ENCODE measurements at places on chromosomes 6 and 20.
A peak's percentile ranks its signal among the peaks of the same experiment; 100 is the strongest.

DNA sequence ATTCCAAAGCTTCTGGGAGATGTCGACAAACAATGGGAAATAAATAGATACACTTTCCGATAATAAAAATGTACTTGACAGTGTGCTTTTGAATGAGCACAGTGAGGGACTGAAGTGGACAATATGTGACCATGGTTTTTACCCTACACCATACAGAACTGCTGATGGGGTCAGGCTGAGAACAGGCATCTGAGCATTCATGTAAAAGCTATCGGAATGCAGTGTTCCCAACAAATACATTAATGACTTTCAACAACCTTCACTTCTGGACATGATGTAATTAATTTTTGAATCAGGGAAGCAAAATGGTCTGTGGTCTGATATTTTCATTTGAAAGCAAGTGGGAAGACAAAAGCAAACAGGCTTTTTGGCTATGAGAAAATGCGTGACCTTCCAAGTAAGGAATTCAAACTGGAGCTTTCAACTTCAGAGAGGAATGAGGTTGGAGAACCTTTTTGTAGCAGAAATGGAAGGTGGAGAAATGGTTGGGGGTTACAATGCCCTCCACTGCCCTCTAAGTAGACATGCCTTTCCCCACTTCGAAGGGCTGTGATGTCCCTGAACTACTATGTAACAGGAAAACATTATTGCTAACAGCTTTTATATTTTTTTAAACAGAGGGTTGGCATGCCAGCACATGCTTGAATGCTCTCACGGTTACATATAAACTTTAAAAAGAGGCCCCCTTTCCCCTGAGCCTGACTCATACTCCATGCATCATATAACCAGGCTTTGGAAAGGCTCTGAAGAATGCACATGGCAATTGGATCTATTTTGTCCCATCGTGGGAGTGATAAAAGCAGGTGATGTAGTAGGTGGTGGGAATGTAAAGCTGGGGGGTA lies 203.5 kb upstream of the CITED2 start:
- DNase-seq: no peak

- peak; percentile 21 for DNase-seq
Measured at GRCh38 chr6:134065706-134066105, 13.3 kb upstream of the SLC2A12 start.

GRCh38 chr6:11367638-11368199 lies 135.3 kb upstream of the NEDD9 start:
- DNase-seq: peak; percentile 55

DNA sequence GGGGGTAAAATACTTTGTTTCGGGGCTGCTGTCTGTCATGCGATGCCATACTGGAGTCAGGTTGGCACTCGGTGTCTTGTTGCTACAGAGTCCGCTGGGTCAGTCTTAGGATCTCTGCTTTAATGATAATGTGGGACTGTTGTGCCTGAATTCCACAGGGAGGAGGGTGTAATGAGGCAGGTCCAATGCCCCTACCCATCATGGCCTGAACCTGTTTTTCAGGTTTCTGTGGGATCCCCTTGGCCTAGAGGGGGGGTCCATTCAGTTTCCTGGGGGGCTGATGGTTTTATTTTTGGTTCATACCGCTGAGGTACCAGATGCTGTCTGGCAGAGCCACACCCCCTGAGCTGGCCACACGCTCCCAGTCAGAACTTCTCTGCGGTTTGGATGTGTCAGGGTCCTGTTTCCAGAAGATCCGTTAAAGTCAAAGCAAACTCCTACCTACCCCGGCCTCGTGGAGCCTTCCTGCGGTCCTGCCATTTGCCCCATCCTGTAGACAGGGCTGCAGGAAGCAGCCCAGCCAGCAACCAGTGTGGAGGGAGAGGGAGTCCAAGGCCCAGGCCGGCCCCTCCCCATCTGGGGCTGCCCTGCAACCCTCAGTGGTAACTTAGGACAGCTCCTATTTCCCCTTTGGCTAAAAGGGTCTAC lies 69.7 kb downstream of the TCP11 start:
- no peak for DNase-seq

DNA sequence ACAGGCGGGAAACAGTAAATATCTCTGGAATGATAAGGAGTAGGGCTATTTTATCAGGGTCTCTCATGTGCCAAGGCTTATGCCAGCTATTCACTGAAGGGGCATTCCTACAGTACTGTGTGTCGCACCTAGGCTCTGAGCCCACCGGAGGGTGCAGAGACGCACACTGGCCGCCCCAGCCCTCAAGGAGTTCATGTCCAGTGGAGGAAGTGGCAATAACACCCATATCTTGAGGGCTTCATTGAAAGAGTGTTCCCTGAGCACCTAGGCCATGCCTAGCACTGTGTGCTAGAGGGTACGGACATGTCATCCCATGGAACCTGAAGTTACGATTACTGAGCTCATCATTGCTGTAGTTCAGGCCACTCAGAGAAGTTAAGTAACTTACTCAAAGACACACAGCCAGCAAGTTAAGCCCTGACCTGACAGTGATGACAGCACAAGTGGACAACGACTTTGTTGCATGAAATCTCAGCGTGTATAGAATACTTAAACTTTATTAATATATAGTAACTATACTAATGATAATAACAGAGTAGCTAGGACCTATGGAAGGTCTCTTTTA lies 8.7 kb downstream of the CCN5 start:
- DNase-seq: no peak

GRCh38 chr6:160963651-160964050 lies 27.9 kb upstream of the MAP3K4 start:
- DNase-seq: no peak

GRCh38 chr6:154367839-154368695 lies 11.5 kb upstream of the IPCEF1 start:
- DNase-seq: no peak

- DNase-seq: no peak
Measured at GRCh38 chr6:124854338-124854922, 107.8 kb upstream of the RNF217 start.

DNA sequence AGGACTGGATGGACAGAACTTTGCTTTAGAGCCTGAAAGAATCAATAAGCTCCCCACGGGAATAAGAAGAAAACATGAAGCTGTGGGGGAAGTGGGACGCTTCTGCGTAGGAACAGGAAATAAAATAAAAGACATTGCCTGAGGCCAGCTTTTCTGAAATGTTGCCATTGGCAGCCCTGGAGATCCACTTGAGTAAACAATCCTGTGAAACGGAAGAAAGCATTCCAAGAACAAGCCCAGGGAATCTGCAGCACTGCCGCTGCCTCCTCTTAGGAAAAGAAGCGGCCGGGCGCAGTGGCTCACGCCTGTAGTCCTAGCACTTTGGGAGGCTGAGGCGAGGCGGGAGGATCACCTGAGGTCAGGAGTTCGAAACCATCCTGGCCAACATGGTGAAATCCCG lies 182.3 kb upstream of the RALGAPA2 start:
- DNase-seq: no peak

DNA sequence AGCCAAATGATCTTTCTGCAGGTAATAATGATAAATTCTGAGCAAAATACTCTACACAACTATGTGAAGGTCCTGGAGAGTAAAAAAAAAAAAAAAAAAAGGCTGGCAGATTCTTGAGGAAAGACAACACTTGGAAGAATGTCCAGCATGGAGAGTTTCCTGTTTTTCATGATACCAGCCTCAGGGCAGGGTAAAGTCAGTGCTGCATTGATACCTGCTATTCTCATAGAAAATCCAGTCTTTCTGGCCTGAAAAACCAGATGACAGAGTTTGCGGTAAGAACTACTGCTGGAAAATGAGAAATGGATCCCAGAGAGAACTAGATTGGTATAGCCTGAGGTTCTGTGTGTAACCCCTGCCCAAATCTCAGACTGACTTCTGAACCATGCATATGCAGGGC lies 89.1 kb downstream of the AFG1L start:
- no peak for DNase-seq

DNA sequence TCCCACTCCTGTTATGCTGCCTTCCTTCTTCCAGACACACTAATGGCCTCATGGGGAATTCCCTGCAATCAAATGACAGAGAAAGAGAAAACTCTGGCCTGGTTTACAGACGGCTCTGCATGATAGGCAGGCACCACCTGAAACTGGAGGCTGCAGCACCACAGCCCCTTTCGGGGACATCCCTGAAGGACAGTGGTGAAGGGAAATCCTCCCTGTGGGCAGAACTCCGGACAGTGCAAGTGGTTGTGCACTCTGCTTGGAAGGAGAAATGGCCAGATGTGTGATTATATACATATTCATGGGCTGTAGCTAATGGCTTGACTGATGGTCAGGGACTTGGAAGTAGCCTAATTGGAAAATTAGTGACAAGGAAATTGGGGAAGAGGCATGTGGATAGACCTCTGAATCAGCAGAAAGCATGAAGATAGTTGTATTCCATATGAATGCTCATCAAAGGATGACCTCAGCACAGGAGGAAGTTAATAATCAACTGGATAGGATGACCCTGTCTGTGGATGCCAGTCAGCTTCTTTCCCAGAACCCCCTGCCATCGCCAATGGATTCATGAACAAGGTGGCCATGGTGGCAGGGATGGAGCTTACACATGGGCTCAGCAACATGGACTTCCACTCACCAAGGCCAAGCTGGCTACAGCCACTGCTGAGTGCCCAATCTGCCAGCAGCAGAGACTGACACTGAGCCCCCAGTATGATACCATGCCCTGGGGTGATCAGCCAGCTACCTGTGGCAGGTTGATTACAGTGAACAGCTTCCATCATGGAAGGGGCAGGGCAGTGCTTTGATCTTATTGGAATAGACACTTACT lies 44.5 kb upstream of the VSX1 start:
- no peak for DNase-seq

GRCh38 chr6:151240036-151240685 lies 394 bp downstream of the AKAP12 start:
- peak; percentile 73 for DNase-seq

- no peak for DNase-seq
Measured at GRCh38 chr20:17634661-17635331, 47.2 kb downstream of the RRBP1 start.

- DNase-seq: no peak
Measured at GRCh38 chr20:61373055-61373399, 121.0 kb downstream of the CDH4 start.

GRCh38 chr6:10518557-10519407 lies 2.4 kb upstream of the GCNT2 start:
- no peak for DNase-seq

DNA sequence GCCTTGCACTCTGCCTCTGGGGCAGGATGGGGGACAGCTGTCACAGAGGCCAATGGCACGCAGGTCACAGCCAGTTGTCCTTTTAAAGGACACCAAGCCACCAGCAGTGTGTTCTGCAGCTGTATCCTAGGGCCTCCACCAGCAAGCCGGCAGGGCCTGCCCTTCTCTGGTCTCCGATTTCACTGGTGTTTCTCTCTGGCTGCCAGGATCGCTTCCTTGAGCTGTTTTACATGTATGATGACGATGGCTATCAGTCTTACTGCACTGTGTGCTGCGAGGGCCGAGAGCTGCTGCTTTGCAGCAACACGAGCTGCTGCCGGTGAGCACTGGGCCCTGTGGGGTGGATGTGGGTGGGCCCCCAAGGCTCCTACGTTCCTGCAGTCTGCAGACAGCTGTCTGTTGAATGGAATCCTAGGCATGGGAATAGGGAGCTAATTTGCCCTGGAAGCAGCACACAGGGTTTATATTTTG lies 22.7 kb upstream of the MAPRE1 start:
- DNase-seq: no peak

DNA sequence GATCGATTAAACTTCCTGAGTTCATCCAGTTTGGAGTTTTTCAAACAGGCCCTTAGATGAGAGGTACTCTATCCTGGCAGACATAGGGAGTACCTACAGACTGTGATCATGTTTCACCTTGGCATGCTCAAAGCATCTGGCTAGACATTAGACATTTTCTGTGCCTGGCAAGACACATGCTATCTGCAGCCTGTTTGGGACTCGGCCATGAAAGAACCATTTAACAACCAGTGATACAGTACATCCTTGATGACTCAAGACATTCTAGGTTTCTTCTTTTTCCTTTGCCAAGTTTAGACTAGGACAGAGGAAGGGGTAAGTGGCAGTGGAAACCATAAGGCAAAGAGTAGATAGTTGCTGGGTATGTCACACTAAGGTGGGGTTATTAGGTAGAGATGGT lies 15.4 kb upstream of the PAQR8 start:
- no peak for DNase-seq

GRCh38 chr6:25883536-25883935 lies 9.5 kb upstream of the SLC17A3 start:
- DNase-seq: no peak

GRCh38 chr6:6942091-6942490 lies 165.7 kb upstream of the RREB1 start:
- DNase-seq: no peak

DNA sequence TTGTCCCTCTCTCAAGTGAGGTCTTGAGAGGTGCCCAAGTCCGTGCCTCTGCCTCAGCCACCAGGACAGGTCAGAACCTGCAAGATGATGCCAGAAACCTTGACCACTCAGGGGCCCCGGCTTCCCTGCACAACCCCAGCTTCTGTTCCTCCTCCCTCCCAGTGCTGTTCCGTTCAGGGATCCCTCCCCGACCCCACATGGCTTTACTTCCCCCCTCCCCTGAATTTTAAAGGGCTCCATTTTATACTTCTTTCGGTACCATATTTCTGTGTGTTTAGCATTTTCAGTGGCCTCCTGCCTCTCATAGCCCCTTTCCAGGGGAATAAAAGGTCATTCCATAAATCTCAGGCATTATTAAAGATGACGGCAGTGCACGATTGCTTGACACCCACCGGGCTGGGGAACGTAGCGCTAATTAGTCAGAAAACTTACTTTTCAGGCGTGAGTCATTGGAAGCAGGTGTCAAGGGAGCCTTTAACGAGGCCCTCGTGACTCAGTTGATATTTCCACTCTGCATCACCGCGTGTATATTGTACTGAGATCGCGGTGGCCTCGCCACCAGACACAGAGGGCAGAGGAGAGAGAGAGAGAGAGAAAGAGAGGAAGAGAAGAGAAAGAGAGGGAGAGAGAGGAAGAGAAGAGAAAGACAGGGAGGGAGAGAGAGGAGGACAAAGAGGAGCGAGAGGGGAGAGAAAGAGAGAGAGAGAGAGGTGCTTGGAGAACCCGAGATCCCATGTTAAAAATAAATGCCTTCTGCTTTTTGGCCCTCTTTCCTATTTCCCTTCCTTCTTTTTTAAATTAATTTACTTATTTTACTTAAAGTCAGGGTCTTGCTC lies 21.3 kb downstream of the KCNG1 start:
- no peak for DNase-seq

DNA sequence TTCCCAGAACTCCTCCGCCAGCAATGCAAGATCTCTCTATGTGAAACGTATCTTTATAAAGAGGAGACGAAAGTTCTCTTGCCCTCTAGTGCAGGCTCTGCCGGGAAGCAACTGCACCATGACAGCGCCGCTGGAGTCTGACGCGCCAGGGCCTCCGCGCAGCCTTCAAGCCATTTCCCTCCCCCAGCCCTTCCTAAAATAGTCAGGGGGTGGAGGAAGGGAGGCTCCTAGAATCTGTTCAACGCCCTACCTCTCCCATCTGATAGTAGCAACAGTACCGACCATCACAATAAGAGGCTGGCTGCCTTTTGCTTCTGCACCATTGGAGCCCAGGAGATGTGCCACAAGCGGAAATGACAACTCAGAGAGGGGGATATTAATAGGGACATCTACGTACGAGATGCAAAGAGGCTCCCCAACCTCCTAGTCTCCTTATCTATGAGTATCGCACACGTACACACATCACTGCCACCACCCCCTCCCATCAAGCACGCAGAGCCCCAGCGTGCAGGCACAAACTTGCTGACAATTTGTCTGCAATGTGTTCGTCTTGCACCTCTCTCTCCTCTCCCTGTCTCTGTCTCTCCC lies 1.0 kb downstream of the SYNE1 start:
- no peak for DNase-seq

GRCh38 chr6:25717866-25718740 lies 36.4 kb upstream of the SLC17A4 start:
- DNase-seq: peak; percentile 28

Data from HuH-7 (cell line).